ENCODE measurements at places on chromosomes 2 and 18.

- no peak for DNase-seq
Observed at GRCh38 chr2:217279556-217279955, 419.7 kb upstream of the TNP1 start.

- DNase-seq, result no peak
Observed at GRCh38 chr18:47689371-47689770, 241.1 kb downstream of the SMAD2 start.

- no peak for DNase-seq
Observed at GRCh38 chr18:22293417-22293816, 124.0 kb downstream of the GATA6 start.

DNA sequence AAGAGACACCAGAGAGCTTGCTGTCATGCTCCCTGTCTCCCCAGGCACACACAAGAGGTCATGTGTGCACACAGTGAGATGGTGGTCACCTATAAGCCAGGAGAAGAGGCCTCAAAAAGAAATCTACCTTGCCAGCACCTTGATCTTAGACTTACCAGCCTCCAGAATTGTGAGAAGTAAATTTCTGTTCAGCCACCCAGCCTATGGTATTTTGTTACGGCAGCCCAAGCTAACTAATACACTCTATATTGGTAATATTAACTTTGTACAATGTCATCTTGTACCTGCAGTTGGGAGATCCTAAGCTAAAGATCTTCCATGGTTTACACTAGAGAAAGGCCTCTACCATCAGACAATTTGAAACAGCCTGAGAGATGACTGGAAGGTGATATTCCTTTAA is 21.2 kb downstream of the RTN4 start:
- no peak for DNase-seq

GRCh38 chr18:56861244-56861643 is 210.1 kb downstream of the WDR7 start:
- no peak for DNase-seq

DNA sequence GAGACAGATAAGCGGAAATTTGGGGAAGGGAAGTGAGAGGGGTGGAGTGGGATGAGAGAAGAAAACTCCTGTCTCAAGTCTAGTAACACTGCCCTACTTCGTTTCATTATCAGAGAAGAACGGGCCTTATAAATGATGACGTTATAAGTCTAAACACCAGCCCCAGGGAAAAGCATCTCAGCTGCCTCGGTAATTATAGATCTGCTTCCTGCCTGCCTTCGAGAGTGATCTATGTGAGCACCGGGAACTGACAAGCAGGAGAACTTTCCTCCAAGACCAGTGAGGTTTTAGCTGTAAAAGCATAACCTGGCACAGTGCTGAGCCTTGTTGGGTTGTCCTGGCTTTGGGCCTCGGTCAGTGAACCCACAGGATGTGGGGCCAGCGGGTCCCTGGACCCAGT is 227.9 kb upstream of the SIX2 start:
- no peak for DNase-seq

DNA sequence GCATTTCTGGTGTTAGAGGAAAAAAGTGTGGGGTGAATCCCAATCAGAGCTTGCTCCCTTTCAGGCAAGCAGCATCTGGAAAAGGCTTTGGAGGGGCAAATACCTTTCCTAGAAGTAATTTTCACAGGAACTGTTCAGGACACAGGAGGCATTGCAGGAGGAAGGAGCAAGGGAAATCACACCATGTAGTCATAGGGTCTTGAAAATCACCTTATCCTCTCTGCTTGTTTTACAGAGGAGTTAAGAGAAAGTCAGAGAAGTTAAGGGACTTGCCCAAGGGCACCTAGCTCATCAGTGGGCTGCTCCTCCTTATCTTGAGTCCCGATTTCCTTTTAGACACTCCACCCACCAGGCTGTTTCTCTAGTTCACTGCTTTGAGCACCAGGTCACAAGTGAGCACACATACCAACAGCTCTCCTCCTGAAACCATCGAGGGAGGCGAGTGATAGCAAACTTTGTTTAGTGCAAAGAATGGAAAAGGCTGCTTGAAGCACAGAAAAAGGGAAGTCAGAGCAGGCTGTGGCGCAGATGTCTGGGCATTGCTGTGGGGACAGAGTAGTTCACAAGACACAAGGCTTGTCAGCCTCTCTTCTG is 89.2 kb upstream of the CXCR4 start:
- no peak for DNase-seq

GRCh38 chr2:58925676-58926081 is 684.6 kb upstream of the FANCL start:
- DNase-seq, result no peak

DNA sequence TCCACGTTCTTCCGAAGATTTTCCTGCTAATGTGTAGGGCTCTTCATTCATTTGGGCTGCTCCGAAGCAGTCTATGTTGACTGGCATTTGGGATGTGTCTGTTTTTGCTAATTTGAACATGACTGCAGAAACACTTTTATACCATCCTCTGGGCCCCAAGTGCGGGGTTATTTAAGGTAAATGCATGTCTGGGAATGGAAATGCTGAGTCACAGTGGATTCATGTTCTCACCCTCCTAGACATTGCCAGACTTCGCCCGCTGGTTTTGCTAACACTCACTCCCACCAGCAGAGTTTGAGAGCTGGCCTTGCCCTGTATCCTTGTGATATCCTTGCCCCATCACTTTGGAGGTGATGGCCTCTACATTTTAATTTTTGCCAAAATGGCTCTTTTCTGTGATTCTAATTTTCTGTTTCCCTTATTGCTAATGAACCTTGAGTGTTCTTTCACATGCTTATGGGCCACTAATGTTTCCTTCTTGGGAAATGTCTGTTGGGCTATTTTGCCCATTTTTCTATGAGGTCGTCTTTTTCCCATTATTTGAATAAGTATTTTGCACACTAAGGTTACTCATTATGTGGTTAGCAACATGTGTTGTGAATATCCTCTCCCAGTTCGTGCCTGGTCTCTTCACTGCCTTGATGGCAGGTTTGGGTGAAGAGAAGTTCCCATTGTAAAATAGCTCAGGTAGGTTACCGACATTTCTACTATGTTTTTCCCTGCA is 204.1 kb downstream of the GLI2 start:
- no peak for DNase-seq

DNA sequence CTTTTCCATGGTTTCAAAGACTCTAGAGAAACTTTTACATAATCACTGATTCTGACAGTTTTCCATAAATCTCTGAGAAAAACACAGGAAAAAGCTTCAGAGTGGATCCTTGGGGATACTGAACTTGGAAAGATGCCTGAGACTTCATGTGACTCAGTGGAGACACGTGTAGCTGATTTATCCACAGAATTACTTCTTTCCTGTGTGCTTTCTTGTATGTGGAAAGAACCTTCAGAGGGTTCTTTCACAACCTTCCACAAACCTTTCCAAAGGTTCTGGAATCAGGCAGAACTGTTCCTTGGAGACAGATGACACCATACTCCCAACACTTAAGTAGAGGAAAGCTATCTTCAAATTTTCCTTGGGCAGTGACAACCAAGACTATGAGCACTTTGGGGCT is 207.2 kb downstream of the RND3 start:
- DNase-seq, result no peak

- DNase-seq, result no peak
Observed at GRCh38 chr2:238789317-238789806, 58.5 kb upstream of the TWIST2 start.

- no peak for DNase-seq
Observed at GRCh38 chr2:62675062-62675461, 30.5 kb upstream of the EHBP1 start.

- DNase-seq, result no peak
Observed at GRCh38 chr2:136149011-136149410, 31.1 kb upstream of the CXCR4 start.

DNA sequence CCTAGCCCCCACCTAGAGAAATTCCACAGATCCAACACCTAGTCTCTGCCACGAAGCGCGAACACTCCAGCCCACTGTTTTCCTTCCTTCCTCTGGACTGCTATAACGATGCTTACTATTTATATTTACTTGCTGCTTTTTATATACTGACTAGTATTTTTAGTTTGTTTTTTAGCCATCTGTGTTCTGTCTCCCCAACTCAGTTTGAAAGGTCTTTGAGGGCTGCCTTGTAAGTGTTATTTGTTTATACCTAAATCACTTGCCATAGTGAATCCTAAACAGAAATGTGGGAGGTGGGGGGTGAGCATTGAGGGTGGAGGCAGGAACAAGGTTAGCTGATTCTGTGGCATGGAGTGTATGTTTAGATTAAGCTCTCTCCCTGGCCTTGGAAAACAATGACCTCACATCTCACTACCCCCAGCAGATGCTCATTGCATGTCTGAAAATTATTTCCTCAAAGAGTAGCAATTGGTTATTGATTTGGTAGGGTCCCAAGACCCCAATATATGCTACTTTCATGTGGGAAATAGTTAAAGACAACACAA is 1.1 kb upstream of the NCKAP5 start:
- no peak for DNase-seq

DNA sequence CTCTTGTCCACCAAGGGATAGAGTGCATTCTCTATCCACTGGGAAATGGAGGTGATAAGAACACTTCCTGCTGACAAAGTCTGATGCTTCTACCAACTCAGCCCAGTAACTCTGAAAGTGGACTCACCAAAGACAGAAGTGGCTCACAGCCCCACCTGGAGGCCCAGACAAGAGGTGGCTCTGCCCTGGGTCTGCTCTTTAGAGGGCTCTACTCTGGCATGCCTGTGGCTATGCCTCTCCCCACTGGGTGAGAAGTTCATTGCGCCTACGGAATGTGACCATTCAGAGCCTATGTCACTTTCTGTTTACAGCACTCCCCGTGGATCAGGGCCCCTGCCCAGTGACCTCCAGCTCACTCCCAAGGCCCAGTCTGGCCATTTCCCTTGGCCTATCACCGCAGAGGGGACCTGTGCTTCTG is 13.5 kb upstream of the XDH start:
- DNase-seq, result no peak

DNA sequence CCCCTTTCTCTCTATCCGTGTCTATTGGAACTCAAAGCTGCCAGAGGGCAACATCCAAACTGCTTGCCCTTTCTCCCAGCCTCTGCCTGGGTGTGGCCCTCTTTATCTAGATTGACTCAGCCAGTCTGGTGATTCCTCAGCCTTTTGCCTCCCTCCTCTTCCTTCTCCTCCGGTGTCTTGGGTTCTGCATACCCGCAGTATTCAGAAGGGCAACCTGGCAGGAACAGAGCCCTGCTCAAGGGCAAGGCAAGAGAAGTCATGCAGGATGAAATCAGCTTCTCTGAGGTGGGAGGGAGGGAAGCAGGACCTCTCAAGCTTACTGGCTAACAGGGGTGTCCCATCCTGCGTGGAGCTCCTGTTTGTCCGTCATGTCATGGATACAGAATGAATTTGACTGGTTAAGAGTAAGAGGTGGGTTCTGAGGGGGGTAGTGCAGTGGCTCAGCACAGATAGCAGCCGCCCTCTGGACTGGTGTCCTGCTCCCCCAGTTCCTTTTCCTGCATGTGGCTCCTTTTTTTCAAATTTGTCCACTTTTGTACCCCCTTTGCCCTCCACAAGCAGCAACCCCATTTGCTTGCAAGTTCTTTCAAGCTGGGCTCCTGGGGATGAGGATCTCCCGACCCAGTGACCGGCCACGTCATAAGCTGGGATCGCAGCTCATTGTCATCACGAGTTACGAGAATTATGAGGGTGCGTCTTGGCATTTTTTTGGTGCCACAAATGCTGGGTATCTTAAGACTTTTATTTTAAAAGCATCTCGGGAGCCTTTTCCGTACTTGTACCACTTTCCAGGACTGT is 154.1 kb downstream of the FHOD3 start:
- DNase-seq, result no peak

- no peak for DNase-seq
Observed at GRCh38 chr2:234243871-234244565, 193.5 kb downstream of the SPP2 start.

- DNase-seq, result no peak
Observed at GRCh38 chr18:9135912-9136314, 668 bp upstream of the ANKRD12 start.

- DNase-seq, result no peak
Observed at GRCh38 chr2:170817093-170818035, 677 bp downstream of the GAD1 start.

GRCh38 chr18:46915800-46916550 is 1.3 kb downstream of the PIAS2 start:
- DNase-seq, result no peak

- no peak for DNase-seq
Observed at GRCh38 chr2:129912871-129913694, 66.4 kb upstream of the RAB6C start.

DNA sequence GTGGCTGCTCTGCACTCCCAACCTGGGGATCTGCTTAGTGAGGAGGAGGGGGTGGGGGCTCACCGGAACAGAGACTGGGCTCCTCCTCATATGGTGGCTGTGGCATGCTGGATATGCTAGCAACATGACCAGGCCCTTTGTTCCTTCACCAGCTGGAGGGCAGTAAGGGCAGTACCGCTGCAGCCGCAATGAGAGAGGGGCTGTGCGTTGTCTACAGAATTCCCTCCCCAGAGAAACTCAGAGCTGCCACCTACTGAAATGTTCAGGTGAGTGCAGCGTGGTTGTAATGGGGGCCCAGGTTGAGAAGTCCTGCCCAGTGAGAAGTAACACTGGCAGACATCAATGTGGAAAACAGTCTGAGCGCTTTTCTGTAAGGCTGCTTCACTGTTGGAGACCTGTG is 1211.9 kb upstream of the NXPH2 start:
- DNase-seq, result no peak

- no peak for DNase-seq
Observed at GRCh38 chr2:44155666-44156446, 12.8 kb upstream of the PPM1B start.

DNA sequence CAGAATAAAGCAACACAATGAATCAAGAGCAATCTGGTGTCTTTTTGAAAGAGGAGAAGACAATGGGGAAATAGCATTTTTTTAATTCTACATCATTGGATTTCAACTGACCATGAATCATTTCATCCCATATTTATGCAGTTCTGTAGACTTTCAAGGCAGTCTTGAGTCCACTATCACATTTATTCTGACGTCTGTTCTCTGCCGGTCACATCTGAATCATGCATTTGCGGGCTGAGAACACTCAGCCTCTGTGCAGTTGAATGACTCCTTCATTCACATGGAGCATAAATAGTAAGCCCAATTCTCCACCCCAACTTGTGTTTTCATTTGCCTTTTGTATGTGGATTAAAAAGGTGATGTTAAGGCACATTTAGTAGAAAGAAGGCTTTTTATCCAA is 128.2 kb downstream of the AKAIN1 start:
- no peak for DNase-seq

DNA sequence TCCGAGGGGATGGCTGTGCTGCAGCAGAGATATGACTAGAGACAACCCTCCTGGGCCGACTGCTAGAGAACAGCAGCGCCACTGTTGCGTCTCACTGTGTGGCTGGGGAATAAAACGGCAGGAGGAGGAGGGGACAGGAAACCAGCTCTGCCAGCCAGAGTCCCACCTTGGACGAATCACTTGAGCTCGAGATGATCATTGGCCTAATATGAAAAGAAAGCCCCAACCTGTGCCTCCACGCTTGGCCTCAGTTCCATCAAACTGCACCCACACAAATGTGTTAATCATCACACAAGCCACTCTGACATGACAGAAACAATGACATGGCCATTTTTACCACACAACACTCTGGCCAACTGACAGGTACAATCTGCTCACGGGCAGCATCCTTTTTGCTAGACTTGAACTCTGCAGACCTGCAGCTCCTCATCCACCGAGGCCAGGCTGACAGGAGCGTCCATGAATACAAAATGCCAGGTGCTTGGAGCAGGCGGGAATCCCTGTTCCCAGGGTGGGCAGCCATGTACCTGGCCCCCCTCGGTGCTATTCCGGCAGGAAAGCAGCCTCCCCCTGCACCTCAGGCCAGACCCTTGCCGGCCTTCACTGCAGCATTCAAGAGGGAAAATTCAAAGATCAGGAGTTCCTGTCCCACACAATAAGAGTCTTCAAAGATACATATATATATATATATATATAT is 52.3 kb downstream of the PARD6G start:
- no peak for DNase-seq
